ENCODE measurements at places on chromosomes 7 and 10.
A peak's percentile ranks its signal among the peaks of the same experiment; 100 is the strongest.

DNA sequence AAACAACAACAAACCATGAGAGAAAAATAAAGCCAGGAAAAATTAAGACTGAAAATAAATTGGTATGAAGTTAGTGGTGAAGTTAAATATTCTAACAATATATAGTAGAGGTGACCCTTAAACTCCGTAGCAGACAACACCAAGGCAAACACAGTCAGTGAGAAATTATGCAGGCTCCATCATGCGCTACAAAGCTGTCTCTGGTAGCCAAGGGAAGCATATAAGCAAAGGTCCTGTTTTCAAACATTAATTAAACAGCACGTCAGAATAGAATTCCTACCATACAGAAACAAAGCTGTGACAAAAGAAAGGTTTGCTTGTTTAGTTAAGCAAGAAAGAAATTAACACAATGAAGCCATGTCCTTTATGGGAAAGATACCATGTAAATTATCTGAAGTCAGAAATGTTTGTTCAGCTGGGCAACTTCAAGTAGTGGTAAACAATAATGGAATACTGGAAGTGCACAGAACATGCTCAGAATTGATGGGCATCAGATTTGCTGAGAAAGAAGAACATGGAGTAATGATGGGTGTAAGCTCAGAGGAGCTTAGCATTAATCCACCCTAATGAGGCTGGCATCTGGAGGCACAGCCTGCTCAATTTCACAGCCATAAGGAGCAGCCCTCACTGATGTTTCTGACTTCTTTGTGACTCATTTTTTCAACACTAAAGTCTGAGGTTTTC, 75.7 kb downstream of the IGF2BP3 start:
- H3K4me3 ChIP-seq = no peak overlapping the region
- no peaks in the 10 kb centered on the region for H3K36me3 ChIP-seq
- no peak for DNase-seq
- H3K27ac ChIP-seq = no peak overlapping the region

DNA sequence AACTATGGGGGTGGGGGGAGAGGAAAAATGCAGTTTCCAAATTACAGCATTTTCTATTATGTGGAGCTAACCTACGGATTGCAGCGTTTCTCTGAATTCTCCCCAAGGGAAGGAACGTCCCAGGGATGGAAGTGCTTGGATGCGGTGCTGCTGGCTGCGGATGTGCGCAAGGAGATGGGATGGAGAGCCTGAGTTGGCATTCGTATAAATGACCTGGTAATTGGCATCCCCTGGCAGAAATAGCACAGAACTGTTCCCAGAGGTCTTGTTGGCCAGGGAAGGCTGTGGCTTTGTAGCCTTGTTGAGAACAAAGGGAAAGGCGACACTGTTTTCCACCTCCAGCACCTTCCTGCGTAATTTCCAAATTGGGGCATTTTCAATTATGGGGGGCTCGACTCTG, 2.7 kb downstream of the ORAI2 start:
- H3K27ac ChIP-seq = no peak overlapping the region
- DNase-seq = no peak
- peaks cover 8% of the 10 kb centered on the region for H3K4me1 ChIP-seq

- no peaks in the 10 kb centered on the region for H3K27me3 ChIP-seq
- no peaks in the 10 kb centered on the region for H3K4me1 ChIP-seq
- no peak overlapping the region for H3K4me3 ChIP-seq
- no peaks in the 10 kb centered on the region for H3K36me3 ChIP-seq
Observed at GRCh38 chr7:36686499-36686898, 37.8 kb downstream of the AOAH start.

DNA sequence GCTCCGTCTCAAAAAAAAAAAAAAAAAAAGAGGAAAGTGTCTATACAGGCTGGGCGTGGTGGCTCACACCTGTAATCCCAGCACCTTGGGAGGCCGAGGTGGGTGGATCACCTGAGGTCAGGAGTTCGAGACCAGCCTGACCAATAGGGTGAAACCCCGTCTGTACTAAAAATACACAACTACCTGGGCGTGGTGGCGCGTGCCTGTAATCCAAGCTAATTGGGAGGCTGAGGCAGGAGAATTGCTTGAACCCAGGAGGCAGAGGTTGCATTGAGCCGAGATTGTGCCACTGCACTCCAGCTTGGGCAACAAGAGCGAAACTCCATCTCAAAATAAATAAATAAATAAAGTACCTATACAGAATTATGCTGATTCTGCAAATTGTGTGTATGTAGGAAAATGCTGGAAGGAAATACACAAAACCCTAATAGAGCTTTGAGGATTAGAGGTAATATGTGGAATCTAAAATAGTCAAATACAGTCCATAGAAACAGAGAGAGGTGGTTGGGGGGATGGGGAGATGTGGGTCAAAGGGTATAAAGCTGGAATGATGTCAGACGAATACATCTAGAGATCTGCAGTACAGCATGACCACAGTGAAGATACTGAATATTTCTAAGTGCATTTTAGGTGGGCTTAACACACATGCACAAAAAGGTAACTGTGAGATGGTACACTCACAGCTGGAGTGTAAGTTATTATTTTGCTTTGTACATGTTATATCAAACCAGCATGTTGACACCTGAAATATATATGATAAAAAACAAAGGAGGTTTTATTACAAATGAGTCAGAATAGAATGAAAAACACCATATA, 174.5 kb upstream of the KLF14 start:
- H3K4me1 ChIP-seq = peaks cover 34% of the 10 kb centered on the region
- H3K27me3 ChIP-seq = no peaks in the 10 kb centered on the region
- no peak for DNase-seq
- H3K36me3 ChIP-seq = no peaks in the 10 kb centered on the region

GRCh38 chr7:35571611-35572240, 123.2 kb downstream of the HERPUD2 start:
- H3K4me1 ChIP-seq = no peaks in the 10 kb centered on the region
- no peaks in the 10 kb centered on the region for H3K36me3 ChIP-seq
- no peak for DNase-seq
- H3K27ac ChIP-seq = no peak overlapping the region

DNA sequence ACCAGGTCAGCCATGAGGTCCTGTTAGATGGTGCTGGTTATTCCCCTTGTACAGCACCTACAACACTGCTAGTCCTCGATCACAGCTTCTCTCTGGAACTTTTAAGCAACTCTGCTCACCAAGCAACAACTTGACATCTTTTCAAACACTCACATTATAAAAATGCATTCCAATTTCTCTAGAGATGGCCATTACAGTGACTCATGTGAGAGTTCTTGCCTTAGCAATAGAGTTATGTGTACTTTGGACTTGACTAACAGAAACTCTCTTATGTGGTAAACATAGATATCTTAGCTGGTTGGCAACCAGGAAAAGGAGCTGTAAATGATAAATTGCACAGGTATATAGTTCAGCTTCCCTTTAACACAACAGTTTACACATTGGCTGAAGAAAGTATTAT, 122.2 kb downstream of the PDE1C start:
- DNase-seq = no peak
- H3K36me3 ChIP-seq = no peaks in the 10 kb centered on the region
- H3K4me1 ChIP-seq = no peaks in the 10 kb centered on the region

DNA sequence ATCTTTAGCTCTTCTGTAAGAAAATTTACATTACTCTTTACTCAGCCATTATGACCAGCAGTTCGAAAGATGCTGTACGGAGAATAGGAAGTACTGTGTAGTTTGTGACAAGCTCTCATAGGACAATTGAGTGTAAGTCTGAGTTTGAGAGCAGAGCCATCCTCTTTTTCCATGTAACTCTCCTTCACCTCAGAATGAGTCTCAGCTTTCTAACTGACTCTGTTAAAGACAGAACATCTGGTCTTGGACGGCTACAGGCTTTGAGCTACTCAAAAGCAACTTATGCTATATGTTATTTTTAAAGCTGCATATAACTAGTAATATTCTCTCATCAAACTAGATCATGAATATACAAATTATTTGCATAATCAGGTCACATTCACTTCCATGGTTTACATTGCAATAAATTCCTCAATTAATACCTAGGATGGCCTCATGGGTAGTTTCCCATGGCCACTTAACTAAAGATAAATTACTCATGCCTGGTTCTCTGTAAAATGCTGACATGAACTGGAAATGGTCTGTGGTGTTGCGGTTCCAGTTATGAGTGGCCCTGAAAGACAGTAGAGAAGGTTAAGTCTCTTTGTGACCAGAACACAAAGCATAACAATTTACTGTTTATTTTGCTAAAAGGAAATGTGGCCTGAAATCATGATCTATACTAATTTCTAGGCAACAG, 358.7 kb downstream of the PHF14 start:
- peaks cover 5% of the 10 kb centered on the region for H3K4me1 ChIP-seq
- DNase-seq = no peak
- H3K4me3 ChIP-seq = no peak overlapping the region
- no peaks in the 10 kb centered on the region for H3K36me3 ChIP-seq
- no peak overlapping the region for H3K27ac ChIP-seq

DNA sequence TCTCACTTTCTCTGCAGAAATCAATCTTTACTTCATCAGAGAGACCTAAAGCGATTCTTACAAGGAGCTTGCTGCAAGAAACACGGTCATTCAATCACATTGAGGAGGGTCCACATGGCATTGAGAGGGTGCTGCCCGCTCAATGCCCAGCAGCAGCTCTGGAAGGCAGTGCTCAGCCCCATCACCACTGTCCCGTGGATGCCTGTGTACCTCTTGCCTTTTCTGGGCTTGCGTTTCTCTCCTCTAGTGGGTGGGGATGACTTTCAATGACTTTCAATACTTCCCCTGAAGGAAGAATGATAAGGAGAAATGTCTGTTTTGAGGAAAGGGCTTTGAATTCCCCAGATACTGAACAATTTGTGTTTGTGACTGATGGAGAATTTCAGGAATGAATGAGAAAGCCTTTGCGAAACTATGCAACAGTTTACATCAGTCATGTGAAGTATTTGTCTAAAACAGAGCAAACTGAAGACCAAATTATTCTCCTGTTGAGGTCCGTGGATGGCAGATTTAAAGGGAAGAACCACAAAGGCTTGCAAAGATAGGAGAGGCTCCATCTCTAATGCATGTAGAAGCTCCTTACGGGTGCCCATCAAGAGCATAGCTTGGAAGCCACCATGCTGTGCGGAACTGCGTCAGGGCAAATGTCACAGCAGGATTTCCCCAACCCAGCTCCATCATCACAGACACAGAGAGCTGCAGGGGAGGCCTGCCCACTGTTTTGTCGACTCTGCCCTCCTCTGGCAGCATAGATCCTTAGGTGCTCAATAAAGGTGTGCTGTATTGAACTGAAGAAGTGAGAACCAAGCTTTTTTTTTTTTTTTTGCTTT, 6.6 kb upstream of the ZNF22 start:
- DNase-seq = no peak
- no peaks in the 10 kb centered on the region for H3K36me3 ChIP-seq
- H3K4me1 ChIP-seq = peaks cover 33% of the 10 kb centered on the region
- H3K4me3 ChIP-seq = no peak overlapping the region

DNA sequence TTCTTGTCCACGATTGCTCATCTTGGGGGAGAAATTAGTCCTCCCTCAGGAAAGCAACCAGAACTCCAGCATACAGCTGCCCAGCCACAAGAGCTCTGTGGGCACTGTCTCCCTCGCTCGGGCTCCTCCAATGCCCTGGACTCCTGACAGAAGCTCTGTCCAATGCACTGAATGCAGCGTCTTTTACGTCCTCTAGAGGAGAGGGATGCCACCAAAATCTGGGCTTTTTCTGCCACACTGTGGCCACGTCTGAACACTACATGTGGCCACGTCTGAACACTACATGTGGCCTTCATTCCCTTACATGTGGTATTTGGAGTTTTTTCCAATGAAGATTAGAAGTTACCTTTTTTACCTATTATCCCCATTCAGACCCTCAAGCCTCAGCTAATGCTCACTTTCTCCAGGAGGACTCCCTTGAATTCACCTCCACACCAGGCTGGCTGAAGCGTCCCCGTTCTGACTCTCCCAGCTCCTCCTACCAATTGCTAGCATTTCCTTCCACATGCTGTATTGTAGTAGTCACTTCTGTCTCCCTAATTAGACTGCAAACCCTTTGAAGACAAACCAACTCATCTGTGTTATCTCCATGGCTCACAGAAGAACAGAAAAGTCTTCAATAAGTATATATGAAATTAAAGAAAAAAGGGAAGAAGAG, 134.3 kb upstream of the PDE1C start:
- no peaks in the 10 kb centered on the region for H3K36me3 ChIP-seq
- H3K27me3 ChIP-seq = no peaks in the 10 kb centered on the region
- no peaks in the 10 kb centered on the region for H3K4me1 ChIP-seq
- DNase-seq = peak; percentile 19
- no peak overlapping the region for H3K4me3 ChIP-seq

Data from H1 (cell line).